Myocyte (in vitro differentiated cells): ENCODE measurements at places on chromosomes 5 and 9. TPM values are rescaled to one million over a fixed set of nuclear protein-coding genes. Genes with fewer than 3 reads are reported as not detected.

Gene LHX3
- not detected in 2 replicates for total RNA-seq

Gene TMEM215
- total RNA-seq, result not detected in 2 replicates

Gene FOXD4
- 0.16 and 0.19 TPM in 2 replicates for total RNA-seq

Gene IFNW1
- total RNA-seq, result not detected in 2 replicates

Gene CDC25C
- total RNA-seq, result 0.05 and 0.16 TPM in 2 replicates

Gene ACOT12
- total RNA-seq, result not detected in 2 replicates

Gene PCDHB8
- total RNA-seq, result 9.5 and 10.4 TPM in 2 replicates

Gene NUTM2F
- total RNA-seq, result not detected in 2 replicates

Gene PCDHA9
- under 0.01 and 0.03 TPM in 2 replicates for total RNA-seq

Gene ANKRD33B
- total RNA-seq, result 1.0 and 3.1 TPM in 2 replicates

Gene RLN2
- 1.1 TPM in 1 of 2 replicates, not detected in the other for total RNA-seq

Gene SLC22A4
- total RNA-seq, result 2.3 and 2.5 TPM in 2 replicates

Gene PLAC8L1
- 0.88 TPM in 1 of 2 replicates, not detected in the other for total RNA-seq

Gene GDF9
- total RNA-seq, result 0.27 and 0.57 TPM in 2 replicates

Gene RGMB
- total RNA-seq, result 206 and 220 TPM in 2 replicates

Gene PCDHA11
- total RNA-seq, result 0.13 and 0.26 TPM in 2 replicates

Gene EGR1
- total RNA-seq, result 6.2 and 8.1 TPM in 2 replicates

Gene NFIB
- 8.9 and 9.1 TPM in 2 replicates for total RNA-seq

Gene GFI1B
- total RNA-seq, result 0.10 TPM in 1 of 2 replicates, not detected in the other

Gene SLC34A3
- 0.56 and 0.62 TPM in 2 replicates for total RNA-seq

Gene CCDC180
- total RNA-seq, result not detected in 2 replicates

Gene NEURL1B
- total RNA-seq, result 2.7 and 3.8 TPM in 2 replicates

Gene GHR
- 0.26 and 0.75 TPM in 2 replicates for total RNA-seq

Gene SPINK5
- not detected in 2 replicates for total RNA-seq

Gene SMIM33
- not detected in 2 replicates for total RNA-seq

Gene ZFP37
- total RNA-seq, result 5.5 and 7.8 TPM in 2 replicates

Gene OCLN
- total RNA-seq, result 0.10 and 0.40 TPM in 2 replicates

Gene SPOUT1
- 14.0 and 19.3 TPM in 2 replicates for total RNA-seq

Gene SMIM32
- not detected in 2 replicates for total RNA-seq

Gene SPOCK1
- total RNA-seq, result 9.5 and 9.7 TPM in 2 replicates

Gene CSNK1G3
- 33.0 and 38.9 TPM in 2 replicates for total RNA-seq

Gene FOXD4L6
- total RNA-seq, result 0.05 TPM in 1 of 2 replicates, not detected in the other

Gene AQP7
- 0.10 and 0.48 TPM in 2 replicates for total RNA-seq

Gene CD14
- total RNA-seq, result 0.21 and 0.64 TPM in 2 replicates

Gene NUTM2G
- total RNA-seq, result not detected in 2 replicates

Gene GALNT10
- 18.6 and 24.9 TPM in 2 replicates for total RNA-seq

Gene MSX2
- total RNA-seq, result 4.8 and 9.8 TPM in 2 replicates

Gene KIF12
- not detected in 2 replicates for total RNA-seq

Gene LCN10
- total RNA-seq, result not detected in 2 replicates

Gene PCDHGB4
- total RNA-seq, result 1.1 and 2.2 TPM in 2 replicates

Gene PRSS3
- total RNA-seq, result not detected in 2 replicates

Gene TMEM232
- total RNA-seq, result 2.8 and 4.2 TPM in 2 replicates

Gene COL5A1
- total RNA-seq, result 91.0 and 129 TPM in 2 replicates

Gene GABBR2
- total RNA-seq, result 0.51 and 0.52 TPM in 2 replicates

Gene IRX2
- total RNA-seq, result 7.2 and 7.7 TPM in 2 replicates
